ENCODE measurements at places on chromosomes 3 and 15.

DNA sequence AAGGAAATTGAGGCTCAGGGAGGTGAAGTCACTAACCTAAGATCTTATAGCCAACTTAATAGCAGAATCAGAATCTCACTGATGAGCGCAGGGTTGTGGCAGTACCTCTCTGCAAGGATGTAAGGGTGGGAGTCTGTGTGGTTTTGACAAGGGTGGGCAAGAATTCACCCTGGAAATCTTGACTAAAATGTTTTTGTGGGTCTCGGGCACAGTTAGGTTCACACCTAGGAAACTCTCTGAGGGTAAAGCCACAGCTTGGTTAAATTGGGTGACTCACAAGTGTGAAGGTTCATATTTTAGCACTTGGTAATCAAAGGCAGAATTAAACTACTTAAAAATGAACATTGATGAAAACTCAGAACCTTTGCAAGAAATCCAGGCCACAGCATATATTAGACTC is 178.2 kb upstream of the EOMES start:
- peak; percentile 20 for DNase-seq

DNA sequence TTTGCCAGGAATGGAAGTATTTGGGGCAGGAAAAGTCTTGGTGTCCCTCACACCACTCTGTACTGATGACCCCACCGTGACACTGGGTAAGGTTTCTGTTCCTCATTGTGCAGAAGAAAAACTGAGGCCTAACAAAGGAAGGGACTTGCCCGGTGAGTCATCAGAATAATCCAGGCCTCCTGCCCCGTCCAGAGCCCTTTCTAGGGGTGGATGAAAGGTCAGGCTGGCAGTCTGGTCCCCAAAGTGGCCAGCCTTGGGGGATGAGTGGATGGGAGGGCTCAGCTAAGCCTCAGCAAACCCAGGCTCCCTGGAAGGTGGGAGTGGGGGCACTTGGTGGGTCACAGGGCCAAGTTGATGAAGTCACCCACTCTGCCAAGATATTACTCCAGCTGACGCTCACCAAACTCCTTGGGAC is 2.3 kb upstream of the DNAH1 start:
- DNase-seq: no peak

- DNase-seq: peak; percentile 45
These were observed 27.3 kb downstream of the CEP19 start for GRCh38 chr3:196684548-196685407.

- DNase-seq: no peak
These were observed 2.3 kb upstream of the CMC1 start for GRCh38 chr3:28239108-28239507.

DNA sequence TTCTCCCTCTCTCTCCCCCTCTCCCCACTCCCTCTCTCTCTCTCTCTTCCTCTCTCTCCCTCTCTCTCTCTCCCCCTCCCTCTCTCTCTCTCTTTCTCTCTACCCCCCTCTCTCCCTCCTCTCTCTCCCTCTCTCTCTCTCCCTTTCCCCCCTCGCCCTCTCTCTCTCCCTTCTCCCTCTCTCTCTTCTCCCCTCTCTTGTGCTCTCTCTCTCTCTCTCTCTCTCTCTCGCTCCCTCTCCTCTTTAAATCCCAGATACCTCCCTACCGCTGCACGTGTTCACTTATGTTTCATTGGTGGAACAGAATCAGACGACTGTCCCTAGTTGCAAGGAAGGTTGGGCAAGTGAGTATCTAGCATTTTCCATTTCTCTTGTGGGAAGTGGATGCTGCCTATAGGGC is 166.5 kb downstream of the EBLN2 start:
- no peak for DNase-seq

- no peak for DNase-seq
These were observed 42.2 kb downstream of the MUC4 start for GRCh38 chr3:195769551-195769950.

- no peak for DNase-seq
These were observed 294.4 kb upstream of the TPRG1 start for GRCh38 chr3:188877381-188877780.

- DNase-seq: no peak
These were observed at the start of gene FAM3D for GRCh38 chr3:58666683-58667082. TSS of gene FAM3D (minus strand) at chr3:58666774. CDS start at chr3:58655563, 11,211 bp downstream.

DNA sequence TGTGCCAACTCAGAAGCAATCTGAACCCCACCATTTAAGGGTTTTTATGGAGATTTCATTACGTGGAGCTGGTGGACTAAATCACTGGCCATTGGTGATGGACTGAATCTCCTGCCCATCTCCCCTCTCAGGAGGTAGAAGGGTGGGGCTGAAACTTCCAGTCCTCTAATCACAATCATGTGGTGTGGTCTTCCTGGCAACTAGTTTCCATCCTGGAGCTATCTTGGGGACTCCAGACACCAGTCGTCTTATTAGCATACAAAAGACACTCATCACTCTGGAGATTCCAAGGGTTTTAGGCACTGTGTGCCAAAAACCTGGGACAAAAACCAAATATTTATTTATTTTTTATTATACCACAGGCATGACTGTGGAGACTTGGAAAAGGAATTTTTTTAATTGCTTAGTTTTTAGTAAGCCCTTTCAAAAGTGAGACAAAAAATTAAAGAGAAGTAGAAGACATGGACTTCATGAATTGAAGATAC is 203.6 kb downstream of the WNT5A start:
- no peak for DNase-seq

GRCh38 chr15:98658831-98659699 is 10.7 kb downstream of the IGF1R start:
- no peak for DNase-seq

GRCh38 chr3:78749056-78749455 is 1018.7 kb downstream of the ROBO1 start:
- no peak for DNase-seq

DNA sequence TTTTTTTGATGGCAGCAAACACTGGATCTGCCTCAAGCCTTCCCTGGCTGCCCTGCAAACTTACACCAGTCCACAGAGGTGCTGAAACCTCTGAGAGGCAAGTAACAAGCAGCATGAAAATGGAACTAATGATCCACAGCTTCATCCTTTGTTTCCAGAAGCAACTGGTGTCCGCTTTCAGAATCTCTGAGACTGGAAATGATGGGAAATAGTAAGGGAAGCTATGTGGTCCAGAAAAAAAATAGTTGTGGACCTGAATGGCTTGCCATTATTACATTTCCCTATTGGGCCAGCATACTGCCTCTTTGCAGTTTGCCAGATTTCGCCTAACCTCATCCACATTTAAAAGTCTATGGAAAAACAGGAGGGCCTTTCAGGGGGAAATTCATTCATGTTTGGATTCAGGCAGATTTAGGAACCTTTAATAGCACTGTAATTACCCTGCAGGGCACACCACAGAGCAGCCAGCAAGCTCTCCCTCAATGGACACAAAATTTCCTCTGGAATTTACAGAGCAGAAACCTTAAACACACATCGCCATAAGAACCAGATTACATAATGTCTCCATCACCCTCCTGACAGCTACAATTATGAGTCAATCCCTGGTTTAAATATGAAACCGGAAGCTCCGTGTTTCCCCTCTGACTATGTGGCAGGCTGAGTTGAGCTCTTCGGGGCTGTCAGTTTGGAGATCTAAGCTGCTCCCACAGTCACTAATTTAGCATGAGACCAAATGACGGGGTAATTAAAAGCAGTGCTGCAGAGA is 134.4 kb downstream of the TMCO5A start:
- DNase-seq: no peak

GRCh38 chr3:165210727-165211126 is 14.5 kb upstream of the SLITRK3 start:
- DNase-seq: no peak

DNA sequence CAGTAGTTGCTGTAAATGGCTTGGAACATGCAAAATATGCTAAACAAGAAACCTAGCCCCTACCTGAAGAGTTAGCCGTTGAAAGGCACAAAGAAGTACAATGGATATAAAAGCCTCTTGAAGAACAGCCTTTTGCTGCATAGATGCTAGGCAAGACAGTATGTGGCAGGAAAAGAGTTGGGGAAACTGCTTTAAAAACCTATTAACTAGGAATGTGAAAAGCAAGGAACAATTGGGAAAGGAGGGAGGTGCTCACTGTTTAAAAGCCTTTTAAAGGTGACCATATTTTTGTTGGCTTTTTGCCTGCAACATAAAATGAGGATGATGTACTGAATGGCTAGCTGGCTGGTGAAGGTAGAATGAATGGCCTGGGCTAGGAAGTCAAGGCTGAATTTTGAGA is 24.5 kb upstream of the SOX2 start:
- no peak for DNase-seq

DNA sequence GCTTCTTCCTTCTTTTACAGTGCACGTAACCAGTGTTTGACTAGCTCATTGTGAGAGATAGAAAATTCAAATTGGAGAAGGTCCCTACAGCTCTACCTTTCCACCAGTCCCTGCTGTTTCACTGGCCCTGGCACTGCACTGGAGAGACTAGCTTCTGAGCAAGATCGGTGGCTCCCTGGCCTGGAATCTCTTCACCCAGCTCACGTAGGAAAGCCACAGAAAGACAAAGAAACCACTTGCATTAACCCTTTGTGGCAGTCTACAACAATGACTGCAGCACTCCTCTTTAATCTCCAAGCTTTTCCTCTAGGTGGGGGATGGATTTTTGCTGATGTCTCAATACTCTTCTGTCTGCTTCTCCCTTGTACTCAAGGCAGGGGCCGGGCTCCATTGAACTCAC is 155.9 kb downstream of the PEX5L start:
- DNase-seq: no peak

GRCh38 chr15:81301385-81301784 is 22.6 kb downstream of the STARD5 start:
- no peak for DNase-seq

Measured in stimulated activated CD8-positive, alpha-beta memory T cell treated with anti-CD3 and anti-CD28 coated beads, Interleukin-7, amount 100 ng/mL, for 1 hour (primary cell).